A549 treated with RU486 at 1 μM for 4 hours (cell line): ENCODE measurements at places on chromosomes 6 and 20. TPM values are rescaled to one million over a fixed set of nuclear protein-coding genes. Genes with fewer than 3 reads are reported as not detected.

The ARMC12 gene
- total RNA-seq = 0.15 to 0.46 TPM (median 0.27 TPM) in 4 of 5 replicates, not detected in the other

The AVP gene
- total RNA-seq = not detected in 5 replicates

The TSBP1 gene
- total RNA-seq = not detected in 5 replicates

The ATAT1 gene
- total RNA-seq = 5.0 to 6.1 TPM (median 5.8 TPM) in 5 replicates

The TP53TG5 gene
- not detected in 5 replicates for total RNA-seq

The PLCB4 gene
- total RNA-seq = 10.9 to 15.4 TPM (median 13.2 TPM) in 5 replicates

The LCA5 gene
- 0.26 to 1.1 TPM (median 1.0 TPM) in 5 replicates for total RNA-seq

The TXLNB gene
- total RNA-seq = not detected in 5 replicates

The SASH1 gene
- 1.8 to 3.3 TPM (median 3.2 TPM) in 5 replicates for total RNA-seq
